Renal cortical epithelial cell (primary cell): ENCODE measurements at places on chromosomes 6 and 20.

DNA sequence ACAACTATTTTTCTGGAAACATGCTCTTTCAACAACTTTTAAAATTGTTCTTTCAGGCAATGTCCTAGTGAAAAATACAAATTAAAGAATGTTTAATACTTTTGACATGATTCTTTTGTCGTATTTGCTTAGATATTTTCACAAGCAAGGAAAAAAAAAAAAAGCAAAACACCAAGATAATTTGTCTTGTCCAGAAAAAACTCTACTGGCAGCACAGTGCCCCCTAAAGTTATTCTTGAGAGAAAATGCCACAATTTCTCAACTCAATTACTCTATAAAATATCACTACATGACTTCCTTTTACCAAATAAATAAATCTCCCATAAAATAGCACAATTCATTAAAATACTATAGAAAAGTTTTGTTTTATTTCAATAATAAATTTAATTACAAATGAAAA, 652.5 kb upstream of the EPHA7 start:
- DNase-seq = peak; percentile 19

DNA sequence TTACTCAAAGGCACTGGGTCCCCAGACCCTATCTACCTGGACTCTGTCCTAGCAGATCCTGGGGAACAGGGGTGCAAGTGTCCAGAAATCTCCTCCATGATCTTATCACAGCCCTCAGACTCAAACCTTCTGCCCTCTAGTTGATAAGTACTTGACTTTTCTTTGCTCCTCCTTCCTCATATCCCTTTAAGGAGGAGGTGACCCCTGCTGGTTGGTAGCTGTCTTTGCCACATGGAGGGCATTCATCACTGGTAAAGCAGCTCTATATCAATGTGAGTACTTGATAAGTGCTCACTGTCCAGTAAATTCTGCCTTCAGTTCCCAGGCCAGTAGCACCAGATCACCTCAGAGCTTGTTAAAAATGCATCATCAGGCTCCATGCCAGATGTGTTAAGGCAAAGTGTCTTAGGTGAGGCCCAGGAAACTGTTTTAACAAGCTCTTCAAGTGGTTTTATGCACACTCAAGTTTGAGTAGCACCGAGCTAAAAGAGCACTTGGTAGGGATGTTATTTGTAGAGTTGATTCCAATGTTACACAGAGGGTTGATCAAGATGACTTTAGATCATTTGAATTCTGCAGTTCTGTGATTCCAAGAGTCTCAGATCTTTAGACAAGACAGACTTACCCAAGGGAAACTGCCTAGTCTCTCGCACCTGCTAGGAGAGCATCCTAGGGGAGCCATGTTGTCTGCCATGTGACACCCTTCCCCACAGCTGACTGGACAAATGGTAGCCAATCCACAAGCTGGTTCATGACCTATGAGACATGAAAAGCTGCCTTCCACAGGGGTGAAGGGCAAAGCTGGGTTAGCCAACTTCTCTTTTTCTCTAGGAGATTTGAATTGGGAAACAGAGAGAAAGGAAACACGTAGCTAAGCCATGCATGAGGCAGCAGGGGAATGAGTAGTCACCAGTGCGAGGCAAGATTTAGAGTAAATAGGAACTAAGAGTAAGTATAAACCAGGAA, 18.6 kb downstream of the TREML2 start:
- peak; percentile 65 for DNase-seq

- DNase-seq = peak; percentile 99
Measured at GRCh38 chr20:10511509-10512251, 76.6 kb downstream of the SLX4IP start.

DNA sequence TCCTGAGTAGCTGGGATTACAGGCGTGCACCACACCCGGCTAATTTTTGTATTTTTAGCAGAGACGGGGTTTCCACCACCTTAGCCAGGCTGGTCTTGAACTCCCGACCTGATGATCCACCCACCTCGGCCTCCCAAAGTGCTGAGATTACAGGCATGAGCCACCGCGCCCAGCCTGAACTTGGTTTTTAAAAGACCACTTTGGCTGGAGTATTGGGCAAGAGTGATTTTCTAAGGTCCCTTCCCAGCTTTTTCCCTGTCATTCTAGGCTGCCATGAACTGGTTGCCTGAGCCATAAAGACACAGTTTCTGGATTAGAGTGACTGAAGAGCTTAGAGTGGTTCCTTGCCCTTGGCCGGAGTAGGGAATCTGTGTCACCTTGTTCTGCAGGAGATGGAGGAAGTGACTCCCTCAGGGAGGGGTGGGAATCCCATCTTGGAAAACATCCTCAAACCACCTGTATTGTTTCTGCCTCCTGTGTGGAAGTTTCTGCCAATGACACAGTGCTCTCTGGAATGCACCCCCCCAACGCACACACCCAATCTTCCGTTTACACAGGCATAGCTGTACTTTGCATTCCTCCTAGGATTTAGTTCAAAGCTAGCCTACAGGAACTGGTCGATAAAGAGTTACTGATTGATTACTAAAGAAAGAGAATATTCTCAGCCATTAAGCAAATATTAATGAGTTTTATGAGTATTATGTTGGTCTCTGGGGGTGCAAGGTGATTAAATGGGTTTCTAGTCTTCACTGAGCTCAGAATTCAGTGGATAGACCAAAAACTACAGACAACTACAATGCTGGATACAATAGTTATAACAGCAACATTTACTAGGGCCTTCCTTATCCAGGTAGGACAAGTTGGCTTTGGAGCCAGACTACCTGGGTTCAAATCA, 18.2 kb downstream of the BCL2L1 start:
- peak; percentile 95 for DNase-seq

- peak; percentile 99 for DNase-seq
Measured at GRCh38 chr6:56101141-56101553, 146.2 kb downstream of the COL21A1 start.

DNA sequence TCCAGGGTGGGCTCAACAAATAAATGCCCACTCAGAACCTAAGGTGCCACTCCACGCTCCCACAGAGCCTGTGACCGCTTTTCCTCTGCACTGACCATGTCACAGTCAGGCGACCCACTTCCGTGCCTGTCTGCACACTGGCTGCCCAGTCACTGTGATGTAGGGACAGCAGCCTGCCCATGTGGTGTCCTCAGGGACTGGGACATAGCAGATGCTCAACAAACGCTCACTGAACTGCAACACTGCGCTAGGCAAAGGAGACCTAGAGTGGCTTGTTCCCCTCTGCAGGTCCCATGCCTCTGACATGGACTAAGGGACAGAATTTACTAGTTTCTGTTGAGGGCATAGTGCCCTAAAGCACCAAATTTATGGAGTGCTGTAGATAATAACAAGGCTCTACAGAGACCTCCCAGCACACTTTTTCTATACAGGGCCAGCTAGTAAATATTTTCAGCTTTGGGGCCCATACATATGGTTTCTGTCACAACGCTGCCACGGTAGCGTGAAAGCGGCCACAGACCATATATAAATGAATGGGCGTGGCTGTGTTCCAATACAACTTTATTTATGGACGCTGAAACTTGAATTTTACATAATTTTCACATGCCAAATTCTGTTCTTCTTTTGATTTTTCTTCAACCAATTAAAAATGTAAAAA, 57.8 kb upstream of the MRPS10 start:
- DNase-seq = no peak

- peak; percentile 18 for DNase-seq
Measured at GRCh38 chr6:152136449-152136825, 329.0 kb downstream of the ESR1 start.

DNA sequence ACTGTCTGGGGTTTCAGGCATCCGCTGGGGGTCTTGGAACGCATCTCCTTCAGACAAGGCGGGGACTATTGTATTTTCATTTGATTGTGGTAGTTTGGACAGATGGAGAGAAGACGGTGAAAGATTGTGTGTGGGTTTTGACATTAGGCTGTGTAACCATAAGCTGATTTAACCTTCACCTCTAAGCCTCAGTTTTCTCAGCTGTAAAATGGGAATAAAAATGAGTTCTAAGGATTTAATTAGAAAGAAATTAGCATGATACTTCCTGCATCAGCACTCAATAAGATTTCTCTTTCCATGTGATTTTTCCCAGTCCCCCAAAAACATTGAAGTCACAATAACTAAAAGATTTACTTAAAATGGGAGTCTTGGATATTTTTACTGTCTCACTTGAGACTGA, 78.1 kb downstream of the CBFA2T2 start:
- DNase-seq = no peak

GRCh38 chr6:79301290-79301689, 66.8 kb upstream of the HMGN3 start:
- DNase-seq = no peak

GRCh38 chr20:1381753-1382591, 10.9 kb downstream of the FKBP1A start:
- no peak for DNase-seq

DNA sequence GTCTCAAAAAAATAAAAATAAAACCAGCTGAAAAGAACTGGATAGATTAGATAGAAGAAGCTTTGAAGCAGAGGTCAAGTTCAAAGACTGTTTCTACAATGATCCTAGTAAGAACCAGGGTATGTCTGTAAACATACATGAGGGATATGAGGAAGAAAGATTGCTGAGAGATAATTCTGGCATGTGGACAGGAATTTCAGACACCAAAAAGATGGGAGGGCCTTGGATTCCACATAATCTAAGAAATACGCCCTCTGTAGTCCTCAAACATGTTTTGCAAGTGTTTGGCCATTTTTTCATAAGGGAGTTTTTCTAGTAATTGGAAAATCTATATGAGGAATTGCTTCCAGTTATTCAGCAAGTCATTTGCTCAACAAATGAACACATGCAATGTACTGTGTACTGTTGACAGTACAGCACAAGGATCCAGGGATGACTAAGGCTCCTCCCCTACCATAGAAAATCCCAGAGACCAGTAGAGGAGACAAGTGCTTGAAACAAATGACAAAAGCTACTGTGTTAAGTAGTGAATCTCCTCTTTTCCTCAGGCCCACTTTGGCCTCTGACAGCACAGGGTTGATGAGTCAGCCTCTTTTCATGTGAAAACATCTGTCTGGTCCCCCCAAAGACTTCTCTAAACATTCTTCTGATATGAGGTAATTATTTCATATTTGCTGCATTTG, 795.9 kb downstream of the MAFB start:
- no peak for DNase-seq
